WERI-Rb-1 (cell line): ENCODE measurements at places on chromosomes 4 and X.
A peak's percentile ranks its signal among the peaks of the same experiment; 100 is the strongest.

DNA sequence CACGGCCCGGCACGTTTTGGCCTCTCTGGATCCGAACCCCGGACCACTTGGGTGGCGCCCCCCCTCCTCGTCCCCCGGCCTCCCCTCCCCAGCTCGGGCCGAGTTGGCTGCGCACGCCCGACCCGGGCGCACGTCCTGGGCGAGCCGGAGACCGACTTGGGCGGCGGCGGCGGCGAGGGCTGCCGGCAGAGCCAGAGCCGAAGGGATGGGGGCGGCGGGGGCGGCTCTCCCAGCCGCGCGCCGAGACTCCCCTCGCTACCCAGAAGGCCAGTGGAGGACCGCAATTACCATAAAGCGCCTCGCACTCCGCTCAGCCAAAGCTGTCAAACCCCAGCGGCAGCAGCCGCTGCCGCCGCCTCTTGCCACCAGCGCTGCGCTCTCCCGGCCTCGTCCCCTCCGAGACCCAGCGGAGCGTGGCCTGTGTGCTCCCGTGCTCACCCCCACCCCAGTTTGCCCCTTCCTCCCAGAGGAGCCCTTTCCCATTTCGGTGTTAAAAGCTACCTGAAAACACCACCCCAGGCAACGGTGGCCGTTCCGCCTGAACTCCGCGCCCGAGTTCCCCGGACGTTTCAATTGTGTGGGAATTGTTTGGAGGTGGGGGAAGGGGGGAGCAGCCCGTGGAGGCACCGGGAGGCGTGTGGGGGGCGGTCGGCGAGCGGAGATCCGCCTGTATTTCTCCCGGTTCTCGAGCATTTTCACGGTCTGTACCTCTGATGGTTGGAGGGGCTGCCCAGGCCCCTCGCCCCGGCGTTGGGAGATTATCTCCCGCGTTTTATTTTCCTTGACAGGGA is 701 bp upstream of the BCOR start:
- peak; percentile 47 for DNase-seq

DNA sequence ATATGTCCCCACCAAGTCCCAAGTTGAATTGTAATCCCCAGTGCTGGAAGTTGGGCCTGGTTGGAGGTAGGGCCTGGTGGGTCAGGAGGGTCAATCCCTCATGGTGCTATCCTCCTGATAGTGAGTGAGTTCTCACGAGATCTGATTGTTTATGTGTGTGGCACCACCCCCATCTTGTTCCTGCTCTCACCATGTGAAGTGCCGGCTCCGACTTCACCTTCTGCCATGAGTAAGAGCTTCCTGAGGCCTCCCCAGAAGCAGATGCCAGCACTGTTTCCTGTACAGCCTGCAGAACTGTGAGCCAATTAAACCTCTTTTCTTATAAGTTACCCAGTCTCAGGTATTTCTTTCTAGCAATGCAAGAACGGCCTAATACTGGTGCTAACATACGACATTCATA is 22.7 kb upstream of the TMEM33 start:
- DNase-seq, result no peak

GRCh38 chrX:106144755-106145639 is 23.1 kb upstream of the PWWP3B start:
- no peak for DNase-seq

GRCh38 chrX:85037114-85037513 is 33.4 kb downstream of the APOOL start:
- DNase-seq, result no peak

GRCh38 chr4:106270736-106271135 is 45.3 kb downstream of the TBCK start:
- DNase-seq, result no peak

- DNase-seq, result no peak
These were observed 68.7 kb downstream of the MGST2 start for GRCh38 chr4:139734201-139734874.

- no peak for DNase-seq
These were observed 93.3 kb downstream of the PHOX2B start for GRCh38 chr4:41655177-41655576.

GRCh38 chr4:94546949-94547348 is 95.2 kb downstream of the PDLIM5 start:
- no peak for DNase-seq

GRCh38 chrX:42715701-42716262 is 62.2 kb downstream of the PPP1R2C start:
- no peak for DNase-seq

DNA sequence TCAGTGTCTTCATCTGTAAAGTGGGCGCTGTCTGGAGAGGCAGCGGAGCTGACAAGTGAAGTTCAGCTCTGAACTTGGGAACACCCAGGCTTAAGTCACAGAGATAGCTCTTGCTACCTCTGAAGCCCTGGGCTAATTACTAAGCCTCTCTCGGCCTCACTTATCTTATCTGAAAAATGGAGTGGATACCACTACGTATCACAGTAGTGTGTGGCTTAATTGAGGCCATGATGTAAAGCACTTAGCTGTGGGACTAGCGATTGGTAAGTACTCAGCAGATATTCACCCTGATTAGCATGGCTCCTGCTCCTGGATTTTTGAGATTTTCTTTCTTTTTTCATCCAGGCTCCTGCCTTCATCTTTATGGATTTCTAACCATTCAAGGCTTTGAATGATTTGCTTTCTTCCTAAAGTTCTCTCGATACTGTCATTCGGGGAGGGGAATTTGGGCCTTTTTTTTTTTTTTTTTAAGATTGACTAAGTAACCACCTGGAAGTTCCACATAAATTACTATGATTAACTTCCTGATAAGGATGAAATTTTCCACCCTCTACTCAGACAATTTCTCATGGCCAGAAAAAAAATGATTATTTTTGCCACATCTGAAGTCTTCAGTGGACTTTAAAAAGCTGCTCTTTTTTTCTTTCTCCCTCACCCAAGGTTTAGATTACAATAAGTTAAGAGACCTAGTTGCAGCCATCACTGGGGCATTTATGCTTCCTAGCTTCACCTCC is 17.1 kb downstream of the LDB2 start:
- DNase-seq, result no peak

GRCh38 chrX:35826503-35826902 is 28.4 kb downstream of the MAGEB16 start:
- DNase-seq, result no peak

- DNase-seq, result no peak
These were observed 102.6 kb downstream of the IL1RAPL2 start for GRCh38 chrX:104668550-104668949.

GRCh38 chr4:151702256-151702655 is 58.6 kb downstream of the GATB start:
- no peak for DNase-seq

- no peak for DNase-seq
These were observed 134.4 kb downstream of the MAD2L1 start for GRCh38 chr4:119932277-119932676.

DNA sequence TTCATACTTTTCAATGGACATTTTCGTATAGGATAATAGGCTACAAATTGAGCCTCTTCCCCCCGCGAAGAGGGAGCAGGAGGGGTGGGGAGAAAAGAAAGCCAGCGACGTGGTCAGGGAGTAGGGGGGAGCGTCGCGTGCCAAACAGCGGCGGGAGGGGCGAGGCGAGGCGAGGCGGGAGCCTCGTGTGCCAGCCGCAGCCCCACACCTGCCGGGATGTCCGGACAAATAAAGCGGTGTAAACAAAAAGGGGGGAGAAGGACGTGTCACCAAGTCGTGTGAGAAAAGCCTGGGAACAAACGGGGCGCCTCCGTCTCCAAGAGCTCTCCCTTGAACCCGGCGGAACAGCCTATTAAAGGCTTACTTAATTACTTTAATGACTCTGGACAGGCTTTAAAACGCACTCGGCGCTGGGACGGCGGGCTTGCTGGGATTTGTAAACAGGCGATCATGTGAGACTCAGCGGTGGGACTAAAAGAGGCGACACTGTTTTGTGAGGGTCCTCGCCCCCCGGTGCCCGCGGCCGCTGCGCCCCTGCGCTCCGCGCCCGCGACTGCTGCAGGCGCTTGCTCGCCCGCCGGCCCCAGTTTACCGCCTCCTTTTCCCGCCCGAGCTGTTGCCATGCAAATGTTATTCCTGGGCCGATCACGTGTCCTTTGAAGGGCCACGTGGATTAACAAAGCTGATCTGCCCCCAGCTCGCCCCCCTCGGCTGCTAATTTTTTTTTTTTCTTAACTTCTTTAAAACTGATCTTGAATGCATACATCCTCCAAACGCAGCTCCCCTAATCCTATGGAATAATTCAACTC is at the start of gene HELT:
Gene HELT, plus strand, starts transcription at position 527 of the 809 bp plus-strand sequence. CDS start 439 bp downstream, outside the sequence.
- DNase-seq, result peak; percentile 74

DNA sequence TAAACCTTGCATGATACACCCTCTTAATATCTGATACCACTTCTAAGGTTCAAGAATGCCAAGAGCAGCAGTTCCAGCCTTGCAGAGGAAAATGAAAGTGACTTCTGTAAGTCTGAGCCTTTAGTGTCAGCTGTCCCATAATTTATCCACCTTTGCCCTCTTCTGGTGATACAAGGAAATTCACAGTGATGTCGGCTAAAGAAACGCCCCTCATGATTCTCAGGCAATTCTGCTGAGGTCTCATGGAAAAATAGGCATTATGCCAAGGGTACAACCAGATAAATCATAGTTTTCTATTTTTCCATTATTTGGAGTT is 172.2 kb upstream of the CXCL13 start:
- peak; percentile 23 for DNase-seq
